ENCODE measurements at places on chromosomes 3 and 15.

- DNase-seq, result no peak
Measured at GRCh38 chr3:48086705-48087104, 70.5 kb upstream of the MAP4 start.

DNA sequence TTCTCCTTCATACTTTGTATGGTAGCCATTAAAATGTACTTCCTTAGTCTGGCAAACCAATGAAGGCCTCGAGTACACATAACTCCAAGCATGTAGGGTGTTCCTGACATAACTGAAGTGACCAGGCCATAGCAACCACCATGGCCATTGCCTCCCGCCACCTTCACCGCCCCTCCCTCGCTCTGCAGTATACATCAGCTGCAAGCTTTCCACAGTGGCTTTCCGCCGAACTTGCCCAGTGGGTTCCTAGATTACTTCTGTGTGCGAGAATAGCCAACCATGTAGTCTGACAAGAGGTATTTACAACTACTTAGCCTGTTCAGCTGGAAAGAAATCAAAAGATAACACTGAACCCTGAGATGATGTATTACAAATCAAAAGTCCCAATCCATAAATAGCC is 3.4 kb upstream of the CTNNB1 start:
- DNase-seq, result no peak

- DNase-seq, result no peak
Measured at GRCh38 chr3:140832883-140833282, 108.8 kb upstream of the SLC25A36 start.

- DNase-seq, result no peak
Measured at GRCh38 chr15:47398594-47398993, 318.7 kb upstream of the SEMA6D start.

- no peak for DNase-seq
Measured at GRCh38 chr3:184092199-184092598, 4.7 kb upstream of the HTR3E start.

DNA sequence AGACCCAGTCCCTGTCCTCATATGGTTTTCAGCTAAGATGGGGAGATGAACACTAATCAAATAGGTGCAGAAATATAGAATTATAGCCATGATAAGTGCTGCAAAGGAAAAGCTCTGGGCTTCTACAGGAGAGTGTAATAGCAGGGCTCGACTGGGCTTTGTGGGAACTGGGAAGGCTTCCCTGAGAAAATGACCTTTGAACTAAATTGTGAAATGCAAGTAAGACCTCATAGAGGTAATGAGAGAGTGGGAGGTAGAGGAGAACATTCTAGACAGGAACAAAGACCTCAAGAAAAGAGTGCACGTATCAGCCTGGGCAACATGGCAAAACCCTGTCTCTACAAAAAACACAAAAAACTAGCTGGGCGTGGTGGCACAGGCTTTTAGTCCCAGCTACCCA is 231.6 kb downstream of the ABHD5 start:
- DNase-seq, result no peak

- no peak for DNase-seq
Measured at GRCh38 chr3:10925436-10926255, 66.9 kb upstream of the SLC6A1 start.

DNA sequence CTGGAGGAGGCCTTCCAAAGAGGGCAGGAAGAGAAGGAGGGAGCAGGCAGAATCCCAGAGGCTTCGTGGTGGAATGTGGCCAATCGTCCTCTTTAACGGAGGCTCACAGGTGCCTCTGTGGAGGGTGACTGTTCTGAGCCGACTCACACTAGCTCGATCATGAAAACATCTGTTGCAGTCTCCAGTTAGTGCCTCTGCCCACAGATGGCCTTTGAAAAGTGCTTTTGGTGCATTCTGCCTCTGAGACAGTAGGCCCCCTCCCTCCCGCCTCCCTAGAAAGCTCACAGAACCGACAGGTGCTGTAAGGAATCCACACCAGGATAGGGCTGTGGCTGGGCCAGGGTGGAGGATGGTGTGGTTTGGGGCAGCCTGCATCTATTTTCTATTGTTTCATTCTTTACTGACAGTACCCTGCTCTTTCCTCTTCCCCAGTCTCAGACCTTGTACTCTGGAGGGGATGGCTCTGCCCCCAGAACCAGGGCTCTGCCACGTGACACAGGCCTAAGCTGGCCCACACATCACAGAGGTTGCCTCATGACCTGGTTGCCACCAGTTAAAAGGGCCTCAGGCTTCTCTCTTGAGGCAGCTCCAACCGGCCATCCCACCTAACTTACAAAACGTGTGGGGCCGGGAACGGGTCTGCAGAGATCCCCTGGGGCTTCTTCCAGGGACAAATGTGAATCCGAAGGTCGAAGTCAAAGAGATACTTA is 27.2 kb upstream of the PIGZ start:
- no peak for DNase-seq

GRCh38 chr3:13501521-13501920 is 21.4 kb downstream of the HDAC11 start:
- no peak for DNase-seq

- no peak for DNase-seq
Measured at GRCh38 chr3:14412831-14413380, 10.5 kb downstream of the SLC6A6 start.
